Right renal cortex interstitium (tissue), 3 donors: ENCODE measurements at places on chromosomes 11 and 22.

DNA sequence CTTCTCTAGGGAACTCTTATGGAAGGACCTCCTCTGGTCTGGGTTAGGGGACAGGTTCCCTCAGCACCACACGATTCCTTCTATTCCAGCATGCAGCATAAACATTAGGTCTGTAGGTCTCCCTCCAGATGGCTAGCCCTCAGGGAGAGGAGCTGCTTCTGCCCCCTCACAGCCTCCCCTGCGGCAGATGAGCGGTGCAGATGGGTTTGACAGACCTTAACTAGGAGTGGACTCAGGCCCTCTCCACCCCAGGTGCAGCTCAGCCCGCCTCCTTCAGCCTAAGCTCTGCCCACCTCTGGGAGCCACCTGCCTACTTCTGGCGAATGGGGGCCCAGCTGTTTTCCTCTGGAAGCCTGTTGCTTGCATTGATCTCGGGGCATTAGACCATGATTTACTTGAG lies 55.7 kb upstream of the EIF3D start:
- no peak for DNase-seq

GRCh38 chr11:65973439-65974110 lies 12.0 kb downstream of the SART1 start:
- DNase-seq: no peak

DNA sequence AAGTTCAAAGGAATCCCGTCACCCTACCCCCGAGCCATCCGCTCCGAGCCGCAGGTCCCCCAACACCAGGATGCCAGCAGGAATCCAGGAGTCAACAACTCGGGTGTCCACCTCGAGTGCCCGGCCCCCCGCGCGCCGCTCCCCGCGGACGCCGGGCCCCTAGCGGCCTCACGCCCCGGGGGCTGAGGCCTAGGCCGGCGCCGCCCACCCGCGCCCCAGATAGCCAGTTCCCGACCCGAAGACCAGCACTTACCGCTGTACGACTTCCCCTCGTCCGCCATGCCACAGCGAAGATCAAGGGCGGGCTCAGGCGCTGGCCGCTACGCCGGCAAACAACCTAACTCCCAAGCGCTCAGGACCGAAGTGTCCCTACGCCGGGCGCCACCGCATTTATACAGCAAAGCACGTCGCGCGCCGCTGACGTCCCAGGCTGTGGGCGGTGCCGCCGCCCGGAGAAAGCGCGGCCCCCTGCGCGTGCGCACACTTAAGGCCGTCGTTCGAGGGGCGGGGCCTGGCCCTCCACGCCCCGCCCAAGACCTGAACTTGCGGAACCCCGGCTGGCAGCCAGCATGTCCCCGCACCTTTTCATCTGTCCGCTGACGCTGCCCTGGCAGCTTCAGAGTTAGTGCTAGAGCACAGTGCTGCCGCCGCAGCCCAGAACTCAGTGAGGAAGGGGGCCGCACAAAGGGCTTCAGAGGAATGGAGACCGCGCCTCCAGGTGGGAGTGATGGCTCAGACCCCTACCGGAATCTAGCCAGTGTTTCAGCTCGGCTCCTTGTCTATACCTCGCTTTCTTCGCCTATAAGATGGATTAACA lies at the start of gene NXF1:
Gene NXF1 (minus strand): TSS at position 365 of the 817 bp plus-strand sequence. CDS start 84 bp downstream, at position 281.
- DNase-seq: peak; percentile 93

DNA sequence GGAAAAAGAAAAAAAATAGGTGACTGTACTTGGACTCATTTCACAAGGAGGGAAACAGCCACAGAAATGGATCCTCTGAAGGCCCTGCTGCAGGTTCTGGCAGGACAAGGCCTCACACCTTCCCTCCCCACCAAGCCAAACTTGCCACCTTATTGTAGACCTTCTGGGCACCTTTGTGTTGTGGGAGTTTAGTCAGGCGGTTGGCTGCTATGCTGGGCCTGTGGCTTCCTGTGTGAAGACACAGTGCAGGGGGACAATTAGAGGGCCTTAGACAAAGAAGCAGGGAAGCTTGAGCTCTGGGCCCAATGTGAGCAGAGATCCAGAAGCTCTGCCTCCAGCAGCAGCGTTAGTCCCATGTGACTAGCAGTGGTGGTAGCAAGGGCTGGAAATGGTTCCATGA lies 4.2 kb downstream of the RAB1B start:
- no peak for DNase-seq

DNA sequence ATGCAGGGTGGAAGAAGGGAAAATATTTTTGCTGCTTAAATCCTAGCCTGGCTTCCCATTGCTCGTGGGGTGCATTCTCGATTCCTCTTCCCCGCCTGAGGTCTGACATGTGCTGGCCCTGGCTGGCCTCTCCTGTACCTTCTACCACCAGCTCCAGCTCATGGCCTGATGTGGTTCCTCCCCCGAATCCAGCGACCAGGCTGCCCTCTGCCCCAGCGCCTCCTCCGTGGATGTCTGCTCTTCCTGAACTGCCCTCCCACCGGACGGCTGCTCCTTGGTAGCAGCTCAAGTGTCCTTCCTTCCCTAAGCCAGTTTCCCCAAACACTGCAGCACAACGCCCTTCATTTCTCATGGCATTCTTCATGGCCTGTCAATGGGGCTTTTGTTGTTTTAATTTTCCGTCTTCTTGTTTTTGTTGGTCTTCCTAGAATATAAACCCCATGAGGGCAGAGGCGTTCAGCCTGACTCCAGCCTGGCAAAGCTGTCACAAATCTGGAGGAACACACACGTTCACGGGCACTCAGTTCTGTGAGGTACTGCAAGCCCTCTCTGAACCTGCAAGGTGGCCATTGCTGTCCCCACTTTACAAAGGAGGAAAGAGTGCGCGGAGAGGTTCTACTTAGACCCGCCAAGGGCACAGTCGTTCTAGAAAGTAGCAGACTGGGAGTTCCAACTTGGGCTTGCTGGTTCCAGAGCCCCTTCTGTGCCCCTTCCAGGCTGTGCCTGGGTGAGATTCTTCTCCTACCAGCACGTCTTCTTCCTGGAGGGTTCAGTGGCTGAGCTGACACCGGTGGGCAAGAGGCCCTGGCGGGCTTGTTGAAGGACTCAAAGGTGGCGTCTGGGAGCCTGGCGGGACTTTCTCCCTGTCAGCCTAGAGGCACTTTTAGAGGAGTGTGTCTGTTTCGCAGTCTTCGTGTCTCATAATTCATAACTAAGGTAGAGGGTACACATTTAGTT lies 953 bp upstream of the LRP5 start:
- no peak for DNase-seq
